Dermis microvascular lymphatic vessel endothelial cell (primary cell): ENCODE measurements at places on chromosomes 2 and 18. TPM values are rescaled to one million over a fixed set of nuclear protein-coding genes. Genes with fewer than 3 reads are reported as not detected.

Gene CPO
- total RNA-seq: not detected in 2 replicates

Gene CYP20A1
- 26.9 and 31.3 TPM in 2 replicates for total RNA-seq

Gene MGAT4A
- total RNA-seq: 6.2 and 9.4 TPM in 2 replicates

Gene STK25
- 276 and 296 TPM in 2 replicates for total RNA-seq

Gene RFTN2
- total RNA-seq: 9.8 and 10.6 TPM in 2 replicates

Gene CD8B2
- not detected in 2 replicates for total RNA-seq
